ENCODE measurements at places on chromosomes 4 and X.

GRCh38 chr4:176302283-176303275, 17.2 kb upstream of the SPCS3 start:
- peak; percentile 76 for DNase-seq

GRCh38 chr4:8162625-8163024, 4.0 kb upstream of the ABLIM2 start:
- DNase-seq = no peak

- peak; percentile 77 for DNase-seq
Measured at GRCh38 chr4:83329521-83330110, 5.0 kb downstream of the HPSE start.

- DNase-seq = no peak
Measured at GRCh38 chrX:16458208-16458607, 191.8 kb upstream of the S100G start.

- peak; percentile 77 for DNase-seq
Measured at GRCh38 chrX:3548765-3549391, 164.6 kb downstream of the PRKX start.

GRCh38 chr4:106796876-106797275, 239.2 kb downstream of the DKK2 start:
- no peak for DNase-seq

- DNase-seq = peak; percentile 53
Measured at GRCh38 chr4:2364654-2365053, 53.8 kb downstream of the ZFYVE28 start.

DNA sequence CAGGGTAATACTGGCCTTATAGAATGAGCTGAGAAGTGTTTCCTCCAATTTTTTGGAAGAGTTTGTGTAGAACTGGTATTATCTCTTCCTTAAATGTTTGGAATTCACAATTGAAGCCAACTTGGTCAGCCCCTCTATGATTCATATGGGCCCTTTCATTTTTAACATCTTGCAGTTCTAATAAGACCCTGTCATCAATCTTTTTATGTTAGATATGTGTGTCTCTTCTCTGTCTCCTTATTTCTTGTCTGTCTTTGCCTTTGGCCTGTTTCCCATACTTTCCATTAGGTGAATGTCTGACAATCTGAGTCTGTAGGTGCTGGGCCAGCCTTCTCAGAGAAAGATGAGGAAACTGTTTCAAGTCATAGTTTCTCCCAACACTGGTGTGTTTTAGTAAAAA, 88.7 kb downstream of the SLC16A2 start:
- DNase-seq = no peak

DNA sequence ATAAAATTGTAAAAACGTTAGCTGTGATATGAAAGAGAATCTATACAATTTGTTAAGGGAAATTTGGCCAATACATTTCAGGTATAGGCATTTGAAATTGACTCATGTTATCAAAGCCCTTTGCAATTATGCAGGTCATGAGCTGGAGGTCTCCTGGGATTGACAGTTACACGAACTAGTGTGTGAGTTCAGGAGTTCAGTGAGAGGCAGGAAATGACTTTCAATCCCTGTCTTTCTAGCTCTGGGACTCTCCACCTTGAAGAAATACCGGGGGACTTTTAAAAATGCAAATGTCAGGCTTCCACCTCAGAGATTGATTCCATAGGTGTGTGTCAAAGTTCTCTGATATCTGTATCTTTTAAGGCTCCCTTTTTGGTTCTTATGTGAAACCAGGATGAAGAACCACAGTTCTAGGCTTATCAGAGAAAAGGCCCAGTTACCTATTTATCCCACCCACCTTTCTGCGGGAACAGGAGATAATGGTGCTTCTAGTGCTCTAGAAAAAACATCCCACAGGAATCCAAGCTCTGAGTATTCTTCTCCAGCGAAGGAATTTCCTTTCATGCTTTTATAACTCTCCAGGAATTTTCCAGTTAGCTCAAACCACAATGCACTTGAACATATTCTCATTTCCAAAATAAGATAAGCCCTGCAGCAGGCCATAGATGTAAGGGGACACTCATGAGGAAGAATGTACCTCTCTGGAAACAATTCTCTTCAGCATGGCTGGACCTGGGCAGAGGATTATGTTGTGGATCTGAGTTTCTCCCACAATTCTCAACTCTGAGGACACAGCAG, 501.0 kb downstream of the IDS start:
- peak; percentile 36 for DNase-seq

DNA sequence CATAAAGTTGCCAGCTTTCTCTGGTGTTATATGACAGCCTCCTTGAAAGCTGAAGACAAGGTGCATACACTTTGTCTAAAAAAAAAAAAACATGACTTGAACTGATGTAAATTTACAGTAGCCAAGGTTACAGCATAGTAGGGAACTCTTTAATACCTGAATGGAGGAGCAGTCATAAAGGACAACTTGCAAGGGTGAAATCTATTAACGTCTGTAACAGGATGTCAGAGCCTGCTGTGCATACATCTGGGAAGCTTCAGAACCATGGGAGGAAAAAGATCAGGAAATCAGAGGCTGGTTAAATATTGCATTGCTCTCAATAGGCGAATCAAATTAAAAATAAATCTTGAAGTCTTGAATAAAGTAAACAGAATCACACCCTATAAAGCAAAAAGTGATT, 484.0 kb upstream of the CTSO start:
- DNase-seq = no peak

DNA sequence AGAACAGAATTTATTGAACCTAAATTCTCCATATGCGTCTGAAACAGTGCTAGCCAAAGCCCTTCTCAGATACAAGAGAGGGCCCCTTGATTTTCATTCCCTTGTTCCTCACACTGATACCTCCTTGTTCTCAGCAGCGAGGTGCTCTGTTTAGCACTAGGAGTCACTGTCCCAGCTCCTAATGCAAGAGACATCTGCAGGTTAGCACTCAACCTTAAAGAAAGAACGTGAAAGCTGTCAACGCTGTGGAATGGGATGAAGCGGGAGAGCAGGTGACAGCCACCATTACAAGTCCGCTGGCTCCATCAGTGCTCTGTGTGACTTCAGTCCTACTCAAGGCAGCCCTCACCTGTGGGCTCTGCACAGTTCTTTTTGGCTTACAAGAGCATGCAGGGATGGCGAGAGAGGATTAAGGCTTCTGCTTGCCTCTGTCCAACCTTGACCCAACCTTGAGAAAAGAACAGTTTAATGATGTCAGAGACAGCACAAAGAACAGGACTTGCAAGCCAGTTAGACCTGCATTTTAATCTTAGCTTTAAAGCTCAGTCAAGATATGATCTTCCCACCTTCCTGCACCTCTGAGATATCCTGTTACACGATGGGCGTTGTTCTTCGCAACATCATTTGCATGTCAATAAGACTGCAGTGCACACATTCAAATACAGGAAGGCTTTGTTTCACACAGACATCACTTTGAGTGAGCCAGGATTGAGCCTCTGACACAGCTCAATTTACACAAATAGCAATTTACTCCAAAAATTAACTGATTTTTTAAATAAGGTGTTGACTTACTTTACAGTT, 95.1 kb downstream of the ARSF start:
- DNase-seq = no peak
